ENCODE measurements at places on chromosomes 12 and 14.
A peak's percentile ranks its signal among the peaks of the same experiment; 100 is the strongest.

- no peak for DNase-seq
These were observed 182.5 kb downstream of the GXYLT1 start for GRCh38 chr12:41962171-41962572.

- DNase-seq = no peak
These were observed 220.5 kb downstream of the SEC23A start for GRCh38 chr14:38882533-38882932.

GRCh38 chr14:75411214-75411540 lies 16.6 kb upstream of the JDP2 start:
- DNase-seq = no peak

GRCh38 chr14:63852271-63852816 lies 460 bp upstream of the SYNE2 start:
- DNase-seq = no peak

DNA sequence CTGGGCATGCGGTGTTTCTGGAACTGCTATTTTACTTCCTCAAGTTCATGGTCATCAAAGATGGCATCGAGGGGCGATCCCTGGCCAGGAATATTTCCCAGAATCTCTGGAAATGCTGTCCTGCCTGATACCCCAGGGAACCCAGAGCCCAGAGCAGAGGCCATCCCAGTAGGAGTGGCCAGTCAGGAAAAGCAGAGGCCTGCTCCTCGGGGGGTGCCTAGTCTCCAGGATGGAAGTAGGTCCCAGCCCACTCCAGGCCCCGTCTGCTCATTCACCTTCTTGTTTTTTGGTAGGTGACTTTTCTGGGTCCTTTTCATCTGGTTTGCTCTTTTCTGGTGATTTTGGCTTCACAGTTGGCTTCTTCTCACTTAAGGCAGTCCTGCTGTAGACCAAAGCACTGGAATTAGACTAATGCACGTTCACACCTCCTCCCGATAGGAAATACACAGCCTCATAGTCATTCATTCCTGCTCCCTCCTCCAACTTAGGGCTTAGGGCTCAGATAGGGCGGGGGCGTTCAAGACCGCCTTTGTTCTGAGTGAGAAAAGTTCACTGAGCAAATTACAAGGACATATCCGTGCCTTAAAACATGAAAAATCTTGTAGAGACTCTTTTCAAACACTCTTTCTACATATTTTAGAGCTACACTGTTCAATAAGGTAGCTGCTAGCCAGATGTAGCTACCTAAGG lies 51.1 kb downstream of the TRAFD1 start:
- DNase-seq = no peak

DNA sequence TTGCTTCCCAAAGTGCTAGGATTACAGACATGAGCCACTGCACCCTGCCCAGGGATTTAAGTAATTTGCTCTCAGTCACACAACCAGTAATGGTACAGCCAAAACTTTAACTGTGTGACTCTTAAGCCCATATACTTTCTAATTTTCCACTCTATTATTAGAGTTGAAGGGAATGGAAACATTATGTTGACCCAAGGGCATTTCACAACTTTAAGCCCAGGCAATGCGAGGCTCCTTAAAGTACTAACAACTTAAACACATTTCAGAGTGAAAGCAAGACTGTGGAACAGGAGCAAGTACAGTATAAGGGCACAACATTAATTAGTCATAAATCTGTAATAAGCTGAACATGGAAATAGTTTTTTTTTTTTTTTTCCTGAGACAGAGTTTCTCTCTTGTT lies 39.8 kb downstream of the BAZ1A start:
- no peak for DNase-seq

GRCh38 chr12:58095002-58095401 lies 153.6 kb downstream of the ATP23 start:
- DNase-seq = no peak

- no peak for DNase-seq
These were observed 57.8 kb upstream of the FUT8 start for GRCh38 chr14:65354715-65355114.

GRCh38 chr12:76201316-76201715 lies 116.8 kb upstream of the NAP1L1 start:
- no peak for DNase-seq

DNA sequence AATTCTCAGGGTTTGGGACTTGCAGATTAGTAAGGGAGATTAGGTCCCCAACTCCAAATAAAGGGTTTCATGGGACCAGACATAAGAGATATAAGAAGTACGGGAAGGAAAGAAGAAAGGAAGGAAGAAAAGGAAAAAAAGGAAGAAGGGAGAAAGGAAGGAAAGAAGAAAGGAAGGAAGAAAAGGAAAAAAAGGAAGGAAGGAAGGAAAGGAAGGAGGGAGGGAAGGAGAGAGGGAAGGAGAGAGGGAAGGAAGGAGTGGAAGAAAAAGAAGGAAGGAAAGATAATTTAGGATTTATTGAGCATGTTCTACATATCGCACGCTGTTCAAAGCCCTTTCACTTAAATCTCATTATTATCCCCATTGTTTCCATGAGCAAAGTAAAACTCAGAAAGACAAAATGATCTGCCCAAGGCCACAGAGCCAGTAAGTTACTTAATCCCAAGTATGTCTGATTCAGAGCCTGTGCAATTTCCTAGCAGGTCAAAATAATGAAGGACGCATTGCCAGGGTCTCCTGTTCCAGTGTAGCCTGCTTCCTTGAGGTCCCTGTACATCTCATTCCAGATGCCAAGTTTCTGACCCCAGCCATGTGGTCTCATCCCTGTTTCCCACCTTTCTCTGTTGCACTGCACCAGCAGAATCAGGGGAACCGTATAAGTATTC lies 3.9 kb upstream of the HDAC7 start:
- DNase-seq = no peak

DNA sequence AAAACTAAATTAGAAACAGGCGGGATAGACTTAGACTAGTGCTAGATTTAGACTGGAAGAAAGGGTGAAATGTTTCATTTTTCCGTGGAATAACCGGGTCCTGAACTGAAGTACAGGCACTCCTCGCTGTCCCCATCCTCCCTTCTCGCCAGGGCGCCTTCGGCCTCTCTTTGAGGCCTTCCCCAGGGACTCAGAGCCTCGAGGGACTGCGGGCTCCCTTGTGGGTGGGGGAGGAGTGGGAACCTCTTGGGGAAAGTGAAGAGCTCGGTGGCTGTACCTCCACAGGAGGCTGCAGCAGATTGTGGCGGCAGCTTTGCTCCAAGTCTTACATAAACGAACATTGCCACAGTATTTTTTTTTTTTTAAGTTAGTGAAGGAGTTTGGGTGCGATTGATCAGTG lies 1988.8 kb upstream of the FLRT2 start:
- DNase-seq = no peak

- no peak for DNase-seq
These were observed 165.6 kb downstream of the SUDS3 start for GRCh38 chr12:118541934-118542333.

- no peak for DNase-seq
These were observed 309.0 kb downstream of the VRK1 start for GRCh38 chr14:97106166-97106565.

- DNase-seq = no peak
These were observed 135.0 kb downstream of the ANO6 start for GRCh38 chr12:45350861-45351260.

DNA sequence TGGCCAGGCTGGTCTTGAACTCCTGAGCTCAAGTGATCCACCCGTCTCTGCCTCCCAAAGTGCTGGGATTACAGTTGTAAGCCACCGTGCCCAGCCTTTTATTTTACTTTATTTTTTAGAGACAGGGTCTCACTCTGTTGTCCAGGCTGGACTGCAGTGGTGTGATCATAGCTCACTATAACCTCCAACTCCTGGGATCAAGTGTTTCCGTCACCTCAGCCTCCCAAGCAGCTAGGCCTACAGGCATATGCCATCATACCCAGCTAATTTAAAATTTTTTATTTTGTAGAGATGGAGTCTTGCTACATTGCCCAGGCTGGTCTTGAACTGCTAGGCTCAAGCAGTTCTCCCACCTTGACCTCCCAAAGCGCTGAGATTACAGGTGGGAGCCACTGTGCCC lies 3.7 kb downstream of the TPCN1 start:
- no peak for DNase-seq

DNA sequence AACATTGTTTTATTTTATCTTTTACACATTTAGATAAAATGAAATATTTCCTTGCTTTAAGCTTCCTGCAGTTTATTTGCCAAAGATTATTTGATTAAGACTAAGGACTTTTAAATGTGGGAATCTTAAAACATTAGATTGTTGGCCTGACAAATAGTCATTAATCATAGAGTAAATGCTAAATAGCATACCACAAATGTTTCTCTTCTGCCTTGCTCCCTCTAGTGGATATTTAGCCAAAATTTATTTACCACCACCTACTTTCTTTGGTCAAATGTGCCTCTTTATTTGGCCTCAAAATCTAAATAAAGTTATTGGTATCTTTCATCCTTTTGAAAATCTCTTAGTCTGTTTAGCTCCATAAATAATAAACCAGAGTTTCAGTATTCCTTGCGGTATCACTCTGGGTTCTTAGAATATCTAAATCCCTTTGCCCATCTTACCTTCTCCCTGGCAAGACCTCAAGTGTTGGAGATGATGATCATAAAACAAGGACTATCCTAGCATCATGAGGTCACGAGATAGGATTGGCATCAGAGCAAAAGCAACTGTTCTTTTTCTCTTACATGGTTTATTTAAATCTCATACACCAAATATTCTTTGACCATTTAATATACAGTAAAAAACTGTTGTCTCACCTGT lies 150.6 kb upstream of the AEBP2 start:
- DNase-seq = no peak

DNA sequence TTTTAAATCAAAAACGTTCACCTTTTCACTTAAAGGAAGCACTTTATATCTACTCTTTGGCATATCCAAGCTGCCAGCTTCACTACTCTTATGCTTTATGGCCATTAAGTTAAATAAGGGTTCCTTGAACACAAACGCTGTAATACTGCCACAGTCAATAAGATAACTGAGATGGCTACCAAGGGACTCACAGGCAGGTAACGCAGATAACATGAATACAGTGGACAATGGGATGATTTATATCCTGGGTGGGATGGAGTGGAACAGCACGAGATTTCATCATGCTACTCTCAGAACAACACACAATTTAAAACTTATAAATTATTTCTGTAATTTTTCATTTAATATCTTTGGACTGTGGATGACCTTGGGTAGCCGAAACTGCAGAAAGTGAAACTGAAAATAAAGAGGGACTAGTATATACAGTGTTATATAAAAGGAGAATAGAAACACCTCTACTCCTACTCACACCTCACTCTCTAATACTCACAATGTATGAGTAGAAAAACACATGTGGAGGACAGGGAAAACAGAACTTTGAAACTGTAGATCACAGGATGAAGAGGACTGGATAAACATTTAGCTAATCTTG lies 367.3 kb downstream of the C12orf50 start:
- no peak for DNase-seq

DNA sequence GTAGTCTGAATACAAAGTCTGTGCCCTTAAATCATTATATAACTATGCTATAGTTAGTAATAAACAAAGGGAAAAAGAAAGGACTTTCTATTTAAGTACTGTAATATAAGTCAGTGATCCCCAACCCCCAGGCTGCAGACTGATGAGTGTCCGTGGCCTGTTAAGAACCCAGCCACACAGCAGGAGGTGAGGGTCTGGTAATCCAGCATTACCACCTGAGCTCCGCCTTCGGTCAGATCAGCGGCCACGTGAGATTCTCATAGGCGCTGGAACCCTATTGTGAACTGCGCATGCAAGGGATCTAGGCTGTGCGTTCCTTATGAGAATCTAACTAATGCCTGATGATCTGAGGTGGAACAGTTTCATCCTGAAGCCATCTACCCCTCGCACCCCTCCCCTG lies 15.7 kb downstream of the NFYB start:
- DNase-seq = no peak

- no peak for DNase-seq
These were observed 498.3 kb upstream of the NOVA1 start for GRCh38 chr14:27096091-27096490.

GRCh38 chr12:75883241-75883640 lies 148.3 kb downstream of the PHLDA1 start:
- DNase-seq = no peak

DNA sequence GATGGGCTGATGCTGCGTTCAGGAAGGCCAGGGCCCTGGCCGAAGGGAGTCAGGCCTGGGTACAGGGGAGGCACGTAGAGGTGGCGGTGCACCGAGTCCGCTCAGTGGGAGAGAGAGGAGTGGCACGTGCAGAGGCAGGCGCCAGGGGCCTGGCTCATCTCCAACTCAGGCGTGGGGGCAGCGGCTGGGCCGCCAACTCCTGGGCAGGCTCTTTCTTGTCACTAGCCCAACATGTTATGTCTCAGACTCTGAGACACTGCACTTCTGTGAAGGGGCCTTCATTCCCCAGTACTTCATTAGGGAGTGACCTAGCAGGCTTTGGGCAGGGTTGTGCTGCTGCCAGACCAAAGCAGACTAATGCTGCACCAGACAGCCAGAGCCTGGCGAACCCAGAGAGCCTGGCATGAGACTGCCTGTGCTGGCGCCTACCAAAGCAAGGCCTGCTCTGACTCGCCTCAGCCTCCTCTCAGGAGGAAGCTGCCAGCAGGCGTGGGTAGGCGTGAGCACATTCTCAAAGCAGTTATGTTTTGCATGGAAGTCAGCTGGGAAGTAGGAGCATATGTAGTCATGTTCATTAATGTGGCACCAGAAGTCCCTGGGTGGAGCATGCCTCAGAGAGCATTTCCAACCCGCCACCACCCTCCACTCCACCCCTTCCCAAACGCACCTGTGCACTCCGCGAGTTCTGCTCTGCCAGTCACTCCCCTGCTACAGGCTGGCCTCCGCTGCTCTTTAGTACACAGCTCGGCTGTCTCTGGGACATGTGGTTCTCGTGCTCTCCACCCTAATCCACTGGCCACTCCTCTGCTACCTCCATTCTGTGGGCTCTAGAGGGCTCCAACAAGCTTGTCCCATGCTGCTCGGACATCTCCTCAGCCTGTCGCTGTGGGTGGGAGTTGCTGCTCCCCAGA lies 9.7 kb downstream of the CKB start:
- DNase-seq = peak; percentile 34

GRCh38 chr12:52087961-52088820 lies 8.7 kb downstream of the SMIM41 start:
- DNase-seq = no peak

DNA sequence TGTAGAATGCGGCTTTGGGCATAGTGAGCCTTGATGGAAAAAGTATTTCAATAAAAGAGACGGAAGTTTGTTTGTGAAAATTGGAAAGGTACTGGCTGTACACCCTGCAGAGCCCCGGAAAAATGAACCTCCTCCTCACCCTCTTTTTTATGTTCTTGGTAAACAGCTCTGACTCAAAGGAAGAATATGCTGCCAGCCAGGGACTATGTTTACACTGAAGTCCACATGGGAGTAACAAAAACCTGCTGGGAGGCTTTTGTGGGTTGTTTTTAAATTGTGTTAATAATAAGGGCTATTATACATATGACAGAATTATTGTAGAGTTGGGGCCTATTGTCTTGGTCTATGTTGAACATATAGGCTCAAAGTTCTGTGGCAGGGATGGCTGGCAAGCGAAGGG lies 70.7 kb downstream of the TTC8 start:
- DNase-seq = peak; percentile 29

- DNase-seq = no peak
These were observed 18.2 kb upstream of the STRAP start for GRCh38 chr12:15863984-15864383.
